Esophagus mucosa (tissue), 1 donor: ENCODE measurements at places on chromosomes 16 and 17. TPM values are rescaled to one million over a fixed set of nuclear protein-coding genes. Genes with fewer than 3 reads are reported as not detected.

The AURKB gene
- 22.0 TPM for total RNA-seq

The C17orf107 gene
- total RNA-seq: 1.3 TPM

The TRIM47 gene
- total RNA-seq: 23.4 TPM

The KRTAP4-9 gene
- not detected for total RNA-seq

The RPH3AL gene
- total RNA-seq: 10.0 TPM

The RGS11 gene
- total RNA-seq: 0.92 TPM

The SLC5A11 gene
- total RNA-seq: not detected

The PRSS22 gene
- 97.0 TPM for total RNA-seq

The CD300H gene
- not detected for total RNA-seq

The NPLOC4 gene
- total RNA-seq: 92.8 TPM

The TOP2A gene
- total RNA-seq: 56.1 TPM

The KRT36 gene
- total RNA-seq: not detected

The SNTB2 gene
- total RNA-seq: 25.2 TPM

The SECTM1 gene
- 6.3 TPM for total RNA-seq

The RMI2 gene
- total RNA-seq: 11.0 TPM

The GPR179 gene
- total RNA-seq: not detected

The SLC38A8 gene
- total RNA-seq: not detected

The LRRC59 gene
- 68.2 TPM for total RNA-seq
